Liver (tissue), 10 donors: ENCODE measurements at places on chromosomes 5 and 9. TPM values are rescaled to one million over a fixed set of nuclear protein-coding genes. Genes with fewer than 3 reads are reported as not detected.

ZFP2 gene
- 0.56 TPM for total RNA-seq

HTR1A gene
- not detected for total RNA-seq

LEAP2 gene
- 56.7 TPM for total RNA-seq

PCDHA9 gene
- total RNA-seq, result under 0.01 TPM

CDH9 gene
- not detected for total RNA-seq

SYNPO gene
- total RNA-seq, result 17.5 TPM

OSMR gene
- total RNA-seq, result 34.5 TPM

LECT2 gene
- 72.0 TPM for total RNA-seq

GRCh38 chr9:33293782-33294181 lies 3.5 kb downstream of the NFX1 start:
- no peak for DNase-seq

GRCh38 chr9:130869250-130869649 lies 27.4 kb downstream of the QRFP start:
- no peak for DNase-seq

GRCh38 chr9:81601639-81602623 lies 87.4 kb downstream of the TLE1 start:
- no peak for DNase-seq

- DNase-seq, result no peak
Measured at GRCh38 chr5:59621477-59621876, 272.0 kb downstream of the PDE4D start.

DNA sequence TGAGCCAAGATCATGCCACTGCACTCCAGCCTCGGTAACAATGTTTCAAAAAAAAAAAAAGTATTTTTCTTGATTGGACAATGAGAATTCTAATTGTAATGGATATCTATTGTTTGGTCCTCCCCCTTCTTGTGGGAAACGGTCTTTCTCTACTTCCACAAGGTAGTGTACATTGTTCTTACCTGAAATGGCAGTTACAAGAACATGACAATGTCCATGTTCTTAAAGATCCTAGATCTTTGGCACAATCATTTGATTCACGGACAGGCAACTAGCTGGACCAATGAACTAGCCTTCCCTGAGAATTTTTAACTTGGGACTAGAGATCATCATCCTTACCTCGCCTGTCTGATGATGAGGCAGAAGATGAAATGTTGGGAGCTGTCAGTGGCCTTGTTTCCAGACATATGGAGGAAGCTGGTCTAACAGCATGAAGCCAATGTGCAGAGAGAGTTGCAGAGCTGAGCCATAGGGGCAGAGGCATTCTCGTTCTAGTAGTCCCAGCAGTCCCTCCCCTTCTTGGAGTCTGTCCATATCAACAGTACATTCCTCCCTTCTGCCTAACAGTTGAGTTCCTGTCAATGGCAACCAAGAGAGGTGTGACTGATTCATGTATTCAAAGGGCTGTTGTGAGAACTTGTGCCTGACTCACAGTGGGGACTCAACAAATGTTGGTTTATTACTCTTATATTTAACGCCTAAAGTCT lies 2.1 kb upstream of the MARCHF6 start:
- DNase-seq, result no peak

GRCh38 chr9:16120727-16121126 lies 567.9 kb downstream of the CCDC171 start:
- DNase-seq, result no peak

GRCh38 chr5:160233215-160233614 lies 3.9 kb downstream of the FABP6 start:
- DNase-seq, result no peak

GRCh38 chr5:171757853-171758535 lies 27.6 kb upstream of the SMIM23 start:
- no peak for DNase-seq

DNA sequence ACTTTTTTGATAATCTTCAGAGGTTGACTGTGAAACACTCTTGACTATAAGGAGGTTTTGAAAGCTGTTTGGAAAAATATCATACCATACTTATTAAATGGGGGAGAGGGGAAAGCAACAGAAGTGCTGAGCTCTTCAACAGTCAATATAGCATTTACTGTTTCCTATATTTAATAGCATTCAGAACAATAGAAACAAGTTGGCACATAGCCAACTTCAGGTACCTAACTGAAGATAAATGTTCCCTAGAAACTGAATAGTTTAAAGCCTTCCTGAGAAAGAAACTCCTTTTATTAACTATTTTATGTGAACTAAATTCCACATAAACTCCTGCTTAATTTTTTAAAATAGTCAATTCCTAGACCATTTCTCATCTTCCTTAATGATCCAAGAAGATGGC lies 26.3 kb downstream of the SLC31A1 start:
- no peak for DNase-seq

DNA sequence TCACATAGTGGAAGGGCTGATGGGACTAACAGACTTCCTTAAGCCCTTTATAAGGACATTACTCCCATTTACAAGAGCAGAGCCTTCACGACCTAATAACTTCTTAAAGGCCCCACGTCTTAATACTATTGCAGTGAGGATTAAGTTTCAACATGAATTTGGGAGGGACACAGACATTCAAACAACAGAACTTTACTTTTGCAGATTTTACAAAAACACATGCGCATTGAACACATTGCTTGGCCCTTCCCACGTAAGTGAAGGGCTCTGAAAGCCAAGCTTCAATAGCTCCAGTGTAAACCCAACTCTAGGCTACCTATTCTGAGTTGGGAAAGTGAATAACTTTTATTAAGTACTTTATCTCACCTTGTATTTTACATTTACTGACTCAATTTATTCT lies 53.8 kb upstream of the DNAH5 start:
- DNase-seq, result no peak

- DNase-seq, result no peak
Measured at GRCh38 chr5:39494107-39494510, 69.3 kb upstream of the DAB2 start.

DNA sequence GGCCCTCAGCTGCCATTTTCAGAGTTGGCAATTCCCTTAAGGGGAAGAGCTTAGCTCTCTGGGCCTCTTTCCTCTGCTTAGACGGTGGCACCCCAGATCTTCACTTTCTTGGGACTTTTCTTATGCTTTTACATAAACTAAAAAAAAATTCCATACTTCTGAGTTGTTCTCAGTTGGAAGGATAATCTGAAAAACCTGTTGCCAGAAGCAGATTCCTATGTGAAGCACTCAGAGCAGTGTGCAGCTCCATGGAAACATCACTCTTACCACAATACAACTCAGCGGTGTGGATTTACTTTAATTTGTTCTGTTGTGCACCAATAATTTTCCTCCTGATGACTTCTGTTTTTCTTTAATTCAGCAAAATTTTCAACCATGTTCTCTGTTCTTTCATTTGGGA lies 44.1 kb upstream of the MROH2B start:
- no peak for DNase-seq

- DNase-seq, result no peak
Measured at GRCh38 chr9:82495884-82496777, 507.6 kb downstream of the SPATA31D1 start.

DNA sequence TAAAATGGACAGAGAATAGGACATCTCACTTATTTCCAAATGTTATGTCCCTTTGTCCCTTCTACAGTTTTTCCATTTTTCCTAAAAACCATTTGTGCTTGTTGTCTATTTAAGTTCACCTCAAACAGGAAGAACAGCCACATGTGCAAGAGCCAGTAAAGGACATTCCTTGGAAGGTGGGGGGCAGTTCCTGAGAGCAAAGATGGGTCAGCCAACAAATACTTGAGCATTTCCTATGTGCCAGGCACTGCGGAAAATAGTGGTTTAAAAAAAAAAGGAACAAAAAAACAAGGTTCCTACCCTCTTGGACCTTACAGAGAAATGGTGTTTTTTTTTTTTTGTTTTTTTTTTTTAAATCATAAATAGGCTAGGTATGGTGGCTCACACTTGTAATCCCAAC lies 26.8 kb downstream of the ANP32B start:
- DNase-seq, result no peak

GRCh38 chr9:74527718-74528117 lies 30.6 kb downstream of the RORB start:
- no peak for DNase-seq

DNA sequence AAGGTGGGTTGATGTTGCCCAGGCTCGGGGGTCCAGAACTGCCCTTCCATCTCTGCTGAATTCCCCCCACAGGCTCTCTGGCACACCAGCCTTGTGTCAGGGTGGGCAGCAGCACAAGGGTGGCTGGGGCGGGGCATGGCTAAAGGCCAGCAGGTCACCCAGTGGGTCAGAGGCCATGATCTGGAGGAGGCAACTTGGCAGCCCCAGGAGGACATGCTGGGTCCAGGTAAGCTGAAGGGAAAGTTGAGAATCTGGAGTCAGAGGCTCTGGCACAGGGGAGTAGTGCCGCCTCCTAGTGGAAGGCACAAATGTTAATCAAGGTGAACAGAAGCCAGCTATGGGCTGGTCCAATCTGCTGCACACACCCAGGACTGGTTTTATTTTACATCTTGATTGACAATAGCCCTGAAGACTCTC lies 6.2 kb downstream of the TMEM8B start:
- DNase-seq, result no peak

- DNase-seq, result no peak
Measured at GRCh38 chr5:683551-684481, 9.3 kb downstream of the TPPP start.

GRCh38 chr5:77337246-77337645 lies 126.8 kb downstream of the PDE8B start:
- DNase-seq, result no peak
